ENCODE measurements at places on chromosomes 7 and 10. TPM values are rescaled to one million over a fixed set of nuclear protein-coding genes. Genes with fewer than 3 reads are reported as not detected.

Gene ABCA13
- 0.55 TPM for total RNA-seq

Gene DNAJC2
- 20.4 TPM for total RNA-seq

Gene DGKI
- total RNA-seq, result 0.68 TPM

Gene PPIF
- 32.9 TPM for total RNA-seq

Gene CPA1
- not detected for total RNA-seq

Gene IQUB
- total RNA-seq, result 0.87 TPM

Gene IFIT1B
- not detected for total RNA-seq

GRCh38 chr10:99996671-99997648 lies 12.8 kb downstream of the DNMBP start:
- no peaks in the 10 kb centered on the region for H3K27me3 ChIP-seq
- peak overlapping the region; percentile 24 for H3K27ac ChIP-seq
- H3K36me3 ChIP-seq, result no peaks in the 10 kb centered on the region
- no peak overlapping the region for H3K4me3 ChIP-seq
- no peak for DNase-seq

- no peak overlapping the region for H3K27ac ChIP-seq
- H3K4me1 ChIP-seq, result no peaks in the 10 kb centered on the region
- DNase-seq, result no peak
These were observed 865.2 kb upstream of the GHITM start for GRCh38 chr10:83274088-83274487.

DNA sequence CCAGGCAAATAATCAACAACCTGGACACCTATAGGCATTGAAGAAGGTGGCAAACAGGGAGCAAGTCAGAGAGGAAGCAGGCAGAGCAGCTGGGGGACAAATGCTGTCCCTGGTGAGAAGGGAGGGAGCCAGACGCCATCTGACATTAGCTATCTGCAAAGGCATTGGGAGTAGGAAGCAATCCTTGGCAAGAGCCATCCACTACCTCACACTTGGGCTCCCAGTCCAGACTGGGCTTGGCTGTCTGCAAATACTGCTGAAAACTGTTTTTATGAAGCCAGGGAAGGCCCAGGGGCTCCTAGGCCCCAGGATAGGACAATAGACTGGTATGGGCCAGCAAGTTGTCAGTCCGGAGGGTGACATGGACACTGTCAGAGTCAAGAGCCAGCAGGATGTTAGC lies 132.5 kb downstream of the SORBS1 start:
- no peaks in the 10 kb centered on the region for H3K4me1 ChIP-seq
- H3K4me3 ChIP-seq, result no peak overlapping the region
- no peaks in the 10 kb centered on the region for H3K36me3 ChIP-seq
- no peak for DNase-seq
- H3K27me3 ChIP-seq, result no peaks in the 10 kb centered on the region

- no peak for DNase-seq
- no peaks in the 10 kb centered on the region for H3K27me3 ChIP-seq
- no peaks in the 10 kb centered on the region for H3K36me3 ChIP-seq
These were observed 12.2 kb upstream of the ZNF488 start for GRCh38 chr10:47396311-47396717.

DNA sequence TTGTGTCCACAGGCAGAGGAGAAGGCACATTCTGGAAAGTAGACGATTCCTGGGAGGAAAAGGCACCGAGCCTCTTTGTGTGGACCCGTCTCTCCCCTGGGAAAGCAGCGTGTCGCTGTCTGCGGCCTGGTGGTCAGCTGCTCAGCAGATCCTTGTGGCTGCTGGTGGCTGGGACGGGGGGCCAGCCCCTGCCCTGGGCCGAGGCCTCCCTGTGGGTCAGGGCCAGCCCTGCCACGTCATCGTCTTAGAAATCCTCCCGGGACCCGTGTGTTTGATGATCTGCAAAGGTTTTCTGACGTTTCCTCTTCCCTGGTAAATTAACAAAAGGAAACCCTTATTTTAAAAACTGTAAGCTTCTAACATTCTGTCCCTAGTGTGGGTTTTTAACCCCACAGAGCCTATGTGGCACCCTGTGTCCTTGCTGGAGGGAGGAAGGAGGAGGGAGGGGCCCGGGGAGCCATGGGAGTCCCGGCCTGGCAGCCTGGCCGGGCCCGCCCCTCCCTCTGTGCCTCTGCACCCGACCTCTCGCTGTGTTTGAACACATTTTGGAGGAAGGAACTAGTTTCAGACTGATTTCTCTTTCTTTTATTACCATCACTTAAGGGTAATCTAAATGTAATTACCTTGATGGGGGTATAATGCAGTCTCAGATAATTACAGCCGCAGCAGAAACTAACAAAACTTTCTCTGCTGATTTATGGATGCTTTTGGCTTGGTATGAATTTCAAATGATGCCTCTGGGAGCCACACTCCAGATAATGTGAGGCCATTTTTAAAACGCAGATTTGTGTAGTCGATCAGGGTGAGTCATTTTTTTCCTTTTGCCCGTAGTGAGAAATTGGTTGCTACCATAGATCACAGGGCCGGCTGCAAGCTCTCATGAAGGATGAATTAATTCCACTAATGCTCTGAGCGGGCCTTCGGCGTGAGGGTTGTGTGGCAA lies 85.5 kb downstream of the NKX6-2 start:
- no peak overlapping the region for H3K4me3 ChIP-seq
- peak; percentile 43 for DNase-seq
- peak overlapping the region; percentile 10 for H3K27ac ChIP-seq
- H3K27me3 ChIP-seq, result no peaks in the 10 kb centered on the region
- no peaks in the 10 kb centered on the region for H3K36me3 ChIP-seq

GRCh38 chr10:128081720-128082119 lies 44.5 kb downstream of the MKI67 start:
- H3K27me3 ChIP-seq, result no peaks in the 10 kb centered on the region
- H3K36me3 ChIP-seq, result no peaks in the 10 kb centered on the region
- no peak for DNase-seq
- no peak overlapping the region for H3K27ac ChIP-seq
- H3K4me3 ChIP-seq, result no peak overlapping the region
- no peaks in the 10 kb centered on the region for H3K4me1 ChIP-seq

GRCh38 chr10:75427951-75428350 lies 3.5 kb upstream of the LRMDA start:
- H3K4me3 ChIP-seq, result no peak overlapping the region
- no peaks in the 10 kb centered on the region for H3K27me3 ChIP-seq
- peaks cover 24% of the 10 kb centered on the region for H3K4me1 ChIP-seq
- DNase-seq, result no peak
- H3K36me3 ChIP-seq, result no peaks in the 10 kb centered on the region
- peak overlapping the region; percentile 65 for H3K27ac ChIP-seq
